T-helper 1 cell treated with Interleukin-12 subunit alpha and Interleukin-12 subunit beta and Interleukin-4 antibody, amounts not matched to agents 30 ng/mL and 1 ng/mL, for 36 hours (primary cell): ENCODE measurements at places on chromosomes 6 and 20. TPM values are rescaled to one million over a fixed set of nuclear protein-coding genes. Genes with fewer than 3 reads are reported as not detected.

Gene SAMD3
- total RNA-seq = 57.6 and 58.9 TPM in 2 replicates

Gene NANP
- total RNA-seq = 6.7 and 6.9 TPM in 2 replicates

Gene WASF1
- 0.34 and 0.44 TPM in 2 replicates for total RNA-seq

Gene NDUFAF4
- total RNA-seq = 31.5 and 34.2 TPM in 2 replicates

Gene SLC32A1
- not detected in 2 replicates for total RNA-seq

Gene PRSS35
- not detected in 2 replicates for total RNA-seq

Gene SLC22A23
- 0.29 and 0.42 TPM in 2 replicates for total RNA-seq

Gene METTL24
- total RNA-seq = not detected in 2 replicates

Gene PET117
- 14.5 and 14.6 TPM in 2 replicates for total RNA-seq

Gene OPN5
- not detected in 2 replicates for total RNA-seq
